Activated naive CD4-positive, alpha-beta T cell (primary cell): ENCODE measurements at places on chromosomes 6 and 20.

DNA sequence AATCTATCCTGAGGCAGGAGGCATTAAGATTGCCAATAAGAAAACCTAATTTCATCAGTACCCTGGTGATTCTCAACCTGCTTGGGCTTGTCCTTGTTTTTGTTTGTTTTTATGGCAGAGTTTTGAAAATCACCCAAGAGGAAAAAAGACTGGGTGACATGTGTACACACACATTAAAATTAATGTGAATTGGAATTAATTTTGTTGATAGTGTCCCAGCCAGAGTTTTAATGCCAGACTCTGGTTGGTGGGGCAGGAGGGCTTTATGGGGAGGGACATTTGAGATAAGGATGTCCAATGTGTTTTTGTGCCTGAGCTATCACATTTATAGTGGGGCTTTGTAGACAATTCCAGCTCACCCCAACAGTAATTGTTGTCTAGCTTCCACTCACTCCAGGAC, 184.6 kb downstream of the ID4 start:
- DNase-seq, result no peak

GRCh38 chr6:127956260-127956888, 55.5 kb upstream of the THEMIS start:
- DNase-seq, result no peak

- DNase-seq, result no peak
Measured at GRCh38 chr6:75211920-75212590, 6.2 kb upstream of the COL12A1 start.

- DNase-seq, result no peak
Measured at GRCh38 chr6:47097092-47097945, 55.2 kb upstream of the ADGRF1 start.
